ENCODE measurements at places on chromosomes 2 and 18.
A peak's percentile ranks its signal among the peaks of the same experiment; 100 is the strongest.

DNA sequence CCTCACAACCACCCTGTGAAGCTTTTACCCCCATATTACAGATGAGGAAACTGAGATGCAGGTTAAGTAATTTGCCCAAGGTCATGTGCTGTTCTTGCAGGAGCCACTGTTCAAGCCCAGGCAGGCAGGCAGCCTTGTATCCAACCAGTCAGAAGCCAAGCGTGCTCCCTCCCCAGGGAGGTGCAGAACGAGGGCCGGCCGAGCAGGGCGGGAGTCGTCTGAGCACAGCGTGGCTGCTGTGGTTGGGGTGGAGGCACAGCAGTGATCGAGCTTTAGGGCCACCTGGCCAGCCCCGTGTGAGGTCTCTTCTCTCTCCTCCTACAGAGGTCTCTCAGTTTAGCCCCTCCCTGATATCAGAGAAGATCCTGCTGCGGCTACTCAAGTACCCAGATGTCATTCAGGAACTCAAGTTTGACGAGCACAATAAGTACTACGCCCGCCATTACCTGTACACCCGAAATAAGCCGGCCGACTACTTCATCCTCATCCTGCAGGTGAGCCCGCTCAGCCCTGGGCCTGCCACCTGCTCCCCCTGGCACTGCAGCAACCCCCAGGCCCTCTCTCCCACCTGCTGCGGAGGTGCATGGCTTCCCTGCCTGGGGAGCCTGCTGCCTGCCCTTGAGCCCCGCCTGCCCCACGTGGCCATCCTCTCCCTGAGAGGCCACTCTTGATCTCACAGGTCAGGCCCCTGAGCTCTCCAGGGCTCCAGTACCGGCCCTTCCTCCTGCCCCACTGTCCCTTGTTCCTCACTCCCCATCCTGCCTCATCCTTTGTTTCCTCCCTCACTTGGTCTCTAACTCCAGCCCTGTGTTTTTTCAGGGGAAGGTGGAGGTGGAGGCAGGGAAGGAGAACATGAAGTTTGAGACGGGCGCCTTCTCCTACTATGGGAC, 17.1 kb upstream of the CNNM3 start:
- DNase-seq: no peak

DNA sequence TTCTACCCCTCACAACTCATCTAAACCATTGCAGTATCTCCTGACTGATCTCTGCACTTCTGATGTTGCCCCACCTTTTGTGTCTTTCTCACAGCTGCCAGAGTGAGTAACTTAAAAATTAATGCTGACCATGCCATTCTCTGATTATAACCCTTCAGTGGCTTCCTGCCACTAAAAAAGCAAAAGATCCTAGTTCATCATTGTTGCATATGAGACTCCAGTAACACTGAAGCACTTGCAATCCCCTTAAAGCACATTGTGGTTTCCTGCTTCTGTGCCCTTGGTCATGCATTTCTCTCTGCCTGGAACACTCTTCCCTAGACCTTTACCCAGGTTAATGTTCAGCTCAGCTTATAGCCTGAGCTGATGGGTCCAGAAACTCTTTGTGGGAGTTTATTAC, 95.1 kb upstream of the WDSUB1 start:
- DNase-seq: no peak

- no peak for DNase-seq
These were observed 20.9 kb downstream of the SOX11 start for GRCh38 chr2:5713101-5713500.

- DNase-seq: no peak
These were observed 197.5 kb upstream of the RAB6C start for GRCh38 chr2:129781749-129782632.

DNA sequence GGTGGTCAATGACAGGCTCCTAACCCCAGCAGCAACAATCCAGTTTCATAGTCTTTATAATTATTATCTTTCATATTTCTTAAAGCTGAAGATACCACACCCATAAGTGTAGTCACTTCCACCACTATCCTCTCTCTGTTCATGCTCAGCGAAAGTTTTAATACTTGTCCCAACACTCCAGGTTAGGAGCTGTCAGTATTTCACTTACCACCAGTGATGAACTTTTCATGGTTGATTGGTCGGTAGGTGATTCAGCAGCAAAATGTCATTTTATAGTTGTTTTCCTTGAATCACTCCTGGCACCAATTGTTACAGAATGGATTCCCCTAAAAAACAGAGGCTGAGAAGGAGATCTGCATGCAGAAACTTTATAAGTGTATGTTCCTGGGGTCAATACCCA, 324.9 kb downstream of the CCDC85A start:
- DNase-seq: no peak

DNA sequence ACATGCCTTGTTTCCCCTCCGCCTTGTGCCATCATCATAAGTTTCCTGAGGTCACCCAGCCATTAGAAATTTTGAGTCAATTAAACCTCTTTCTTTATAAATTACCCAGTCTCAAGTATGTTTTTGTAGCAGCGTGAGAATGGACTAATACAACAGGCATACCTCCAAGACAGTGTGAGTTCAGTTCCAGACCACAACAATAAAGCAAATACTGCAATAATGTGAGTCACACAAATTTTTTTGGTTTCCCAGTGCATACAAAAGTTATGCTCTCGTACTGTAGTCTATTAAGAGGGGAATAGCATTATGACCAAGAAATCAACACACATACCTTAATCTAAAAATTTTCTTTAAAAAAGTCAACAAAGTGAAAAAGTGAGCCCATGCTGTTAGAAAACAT, 217.2 kb downstream of the NR4A2 start:
- DNase-seq: no peak

DNA sequence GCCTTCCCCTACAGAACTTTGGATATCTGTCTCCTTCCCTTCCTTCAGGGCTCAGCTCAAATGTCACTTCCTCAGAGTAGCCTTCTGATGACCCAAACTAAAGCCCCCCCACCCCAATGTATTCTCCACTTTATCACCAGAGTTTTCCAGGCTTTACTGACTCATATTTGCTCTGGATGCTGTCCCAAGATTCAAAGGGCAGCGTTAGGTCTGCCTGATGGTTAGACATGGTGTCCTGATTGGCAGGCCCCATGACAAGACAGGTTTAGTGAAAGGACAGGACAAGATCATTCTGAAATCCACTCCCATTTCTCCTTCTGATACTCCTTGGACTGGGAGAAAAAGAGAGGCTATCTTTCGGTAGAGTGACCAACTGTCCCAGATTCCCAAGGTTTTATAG, 22.6 kb upstream of the RPIA start:
- DNase-seq: no peak

DNA sequence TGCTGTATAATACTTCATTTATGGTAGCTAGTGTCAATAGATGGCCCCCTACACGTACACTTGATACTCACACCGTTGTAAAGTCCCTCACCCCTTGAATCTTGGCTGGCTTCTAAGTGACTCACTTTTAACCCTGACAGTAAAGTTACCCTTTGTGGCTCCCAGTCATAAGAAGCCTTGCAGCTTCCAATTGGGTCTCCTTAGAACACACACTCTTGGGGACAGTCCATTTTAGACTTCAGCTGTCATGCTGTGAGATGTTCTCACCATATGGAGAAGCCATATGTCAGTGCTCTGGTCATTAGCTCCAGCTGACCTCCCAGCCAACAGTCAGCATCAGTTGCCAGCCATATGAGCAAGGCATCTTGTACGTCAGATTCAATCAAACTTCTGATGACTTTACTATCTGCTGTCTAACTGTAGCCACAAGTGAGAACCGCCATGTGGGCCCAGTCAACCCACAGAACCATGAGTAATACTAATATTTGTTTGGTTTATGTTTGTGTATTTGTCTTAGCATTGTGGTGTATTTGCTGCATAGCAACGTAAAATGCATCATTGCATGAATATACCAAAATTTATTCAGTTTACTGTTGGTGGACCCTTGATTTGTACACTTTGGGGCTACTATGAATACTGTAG, 68.3 kb downstream of the PTPN4 start:
- DNase-seq: no peak

GRCh38 chr2:221448057-221448843, 123.9 kb downstream of the EPHA4 start:
- no peak for DNase-seq

- no peak for DNase-seq
These were observed 41.4 kb upstream of the AKAIN1 start for GRCh38 chr18:5238371-5238976.

DNA sequence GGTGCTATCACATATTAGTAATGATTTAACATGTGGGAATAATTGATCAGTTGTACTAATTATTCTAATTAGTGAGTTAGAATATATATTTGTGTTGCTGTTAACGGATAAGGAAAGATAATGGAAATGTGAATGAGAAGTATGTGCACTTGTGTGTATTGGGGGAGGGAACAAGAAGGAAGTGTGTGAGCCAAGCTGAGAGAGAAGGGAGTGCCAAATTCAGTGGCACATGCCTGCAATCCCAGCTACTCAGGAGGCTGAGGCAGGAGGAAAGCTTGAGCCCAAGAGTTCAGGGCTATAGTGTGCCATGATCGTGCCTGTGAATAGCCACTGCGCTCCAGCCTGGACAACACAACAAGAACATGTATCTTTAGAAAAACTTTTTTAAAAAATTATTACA, 9.3 kb downstream of the BARD1 start:
- DNase-seq: no peak

DNA sequence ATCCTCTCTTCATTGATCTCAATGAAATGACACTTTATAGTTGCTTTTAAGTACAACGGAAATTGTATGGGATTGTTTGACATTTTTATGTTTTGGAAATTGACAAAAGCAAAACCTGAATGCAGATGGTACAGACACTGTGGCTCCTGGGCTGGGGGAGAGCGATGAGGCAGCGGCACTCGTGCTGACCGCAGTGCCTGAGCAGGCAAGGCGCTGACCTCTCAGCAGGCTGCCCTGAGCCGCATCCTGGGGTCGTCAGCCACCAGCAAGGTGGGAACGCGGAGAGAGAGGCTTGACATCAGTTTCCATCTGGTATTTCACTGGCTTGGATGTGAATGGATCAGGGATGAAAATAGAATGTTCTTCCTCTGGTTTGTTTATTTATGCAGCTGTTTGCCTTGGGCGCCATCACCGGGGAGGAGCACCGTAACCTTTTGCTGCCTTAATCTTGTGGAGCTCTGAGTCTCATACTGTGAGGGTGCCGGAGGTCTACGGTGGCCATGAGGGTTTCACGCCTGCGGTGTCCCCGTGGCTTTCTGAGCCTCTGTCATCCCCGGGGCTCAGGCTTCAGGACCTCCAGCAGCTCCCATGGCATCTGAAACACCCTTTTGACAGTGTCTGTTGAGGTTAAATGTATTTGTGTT, 94.8 kb upstream of the TPO start:
- DNase-seq: no peak

- DNase-seq: peak; percentile 56
These were observed 2.2 kb downstream of the RND3 start for GRCh38 chr2:150485114-150485870.

GRCh38 chr2:154402213-154402612, 296.3 kb upstream of the KCNJ3 start:
- no peak for DNase-seq

DNA sequence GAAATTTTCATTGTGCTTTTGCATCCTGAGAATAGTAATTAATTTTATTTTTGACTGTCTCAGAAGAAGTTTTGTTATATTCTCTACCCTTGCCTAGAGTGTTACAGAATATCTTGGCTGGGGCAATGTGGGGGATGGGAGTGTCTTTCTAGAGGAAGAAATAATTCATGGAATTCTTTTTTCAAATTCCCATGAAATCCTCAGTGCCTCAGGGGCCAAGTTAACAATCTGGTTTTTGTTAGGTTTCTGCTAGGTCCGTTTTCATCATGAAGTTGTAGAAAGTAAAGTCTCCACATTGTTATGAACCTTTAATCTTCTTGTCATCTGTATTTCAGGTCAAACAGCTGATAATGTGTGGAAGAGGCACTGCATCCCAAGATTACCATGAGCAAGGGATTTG, 145.6 kb upstream of the GYPC start:
- DNase-seq: no peak

DNA sequence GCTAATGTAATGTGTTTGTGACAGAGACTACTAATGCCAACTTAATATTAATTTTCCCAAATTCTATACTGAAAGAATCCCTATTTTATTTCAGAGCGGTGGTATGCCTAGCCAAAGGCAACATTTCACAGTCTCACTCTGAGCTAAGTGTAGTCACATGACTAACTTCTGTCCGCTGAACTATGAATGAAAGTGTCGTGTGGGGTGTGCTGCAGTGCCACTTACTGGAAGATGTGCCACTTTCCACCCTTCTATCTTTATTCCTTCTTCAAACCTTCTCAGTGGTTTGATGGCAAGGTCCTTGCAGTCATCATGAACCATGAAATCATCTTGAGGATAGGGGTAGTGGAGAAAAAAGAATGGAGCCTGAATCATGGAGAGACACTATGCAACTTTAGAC, 47.3 kb upstream of the C1D start:
- no peak for DNase-seq

GRCh38 chr2:34104601-34105000, 505.5 kb upstream of the FAM98A start:
- DNase-seq: no peak

GRCh38 chr2:204498291-204498690, 47.0 kb upstream of the PARD3B start:
- no peak for DNase-seq

DNA sequence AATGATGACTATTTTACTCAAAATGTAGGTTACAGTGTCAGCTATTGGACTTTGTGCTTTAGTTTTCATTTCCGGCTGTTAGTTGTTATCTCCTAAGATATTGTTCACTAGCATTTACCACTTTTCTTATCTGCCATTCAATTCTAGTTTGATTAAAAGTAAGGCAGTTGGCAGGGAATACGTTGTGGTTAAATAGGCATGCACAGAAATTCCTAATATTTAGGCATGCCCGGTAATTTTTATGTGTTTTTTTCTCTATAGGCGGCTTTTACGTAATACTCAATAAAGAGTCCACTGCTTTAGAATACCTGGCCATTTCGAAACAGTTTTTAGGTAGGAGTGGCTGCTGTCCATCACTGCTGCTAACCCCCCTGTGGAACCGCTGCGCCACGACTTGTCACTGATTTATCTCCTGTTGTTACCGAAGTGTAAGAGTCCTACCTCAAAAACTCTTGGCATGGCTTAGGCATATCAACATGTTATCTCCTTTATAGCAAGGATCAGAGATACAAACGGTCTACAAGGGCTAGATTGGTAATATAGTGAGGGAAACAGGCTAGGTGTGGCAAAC, 39.5 kb downstream of the BABAM2 start:
- no peak for DNase-seq

DNA sequence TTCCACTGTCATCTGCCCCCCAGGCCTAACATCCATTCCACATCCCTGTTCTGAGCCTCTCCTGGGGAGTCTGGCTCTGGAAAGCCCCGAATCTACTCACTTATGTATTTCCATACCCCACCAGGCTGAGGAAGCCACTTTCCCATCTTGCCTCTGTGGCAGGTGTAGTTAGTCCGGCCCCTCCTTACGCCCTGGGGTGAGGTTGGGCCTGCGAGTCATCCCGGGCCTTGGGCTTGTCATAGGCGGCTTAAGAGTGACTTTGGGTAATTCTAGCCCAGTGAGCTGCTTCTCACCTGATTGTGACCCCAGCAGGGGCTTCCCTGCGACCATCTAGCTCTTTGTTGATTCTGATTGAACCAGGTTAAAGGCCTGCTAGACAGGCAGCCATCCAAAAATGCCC, 21.1 kb downstream of the PCARE start:
- no peak for DNase-seq
